ENCODE measurements at places on chromosomes 6 and 20.
A peak's percentile ranks its signal among the peaks of the same experiment; 100 is the strongest.

DNA sequence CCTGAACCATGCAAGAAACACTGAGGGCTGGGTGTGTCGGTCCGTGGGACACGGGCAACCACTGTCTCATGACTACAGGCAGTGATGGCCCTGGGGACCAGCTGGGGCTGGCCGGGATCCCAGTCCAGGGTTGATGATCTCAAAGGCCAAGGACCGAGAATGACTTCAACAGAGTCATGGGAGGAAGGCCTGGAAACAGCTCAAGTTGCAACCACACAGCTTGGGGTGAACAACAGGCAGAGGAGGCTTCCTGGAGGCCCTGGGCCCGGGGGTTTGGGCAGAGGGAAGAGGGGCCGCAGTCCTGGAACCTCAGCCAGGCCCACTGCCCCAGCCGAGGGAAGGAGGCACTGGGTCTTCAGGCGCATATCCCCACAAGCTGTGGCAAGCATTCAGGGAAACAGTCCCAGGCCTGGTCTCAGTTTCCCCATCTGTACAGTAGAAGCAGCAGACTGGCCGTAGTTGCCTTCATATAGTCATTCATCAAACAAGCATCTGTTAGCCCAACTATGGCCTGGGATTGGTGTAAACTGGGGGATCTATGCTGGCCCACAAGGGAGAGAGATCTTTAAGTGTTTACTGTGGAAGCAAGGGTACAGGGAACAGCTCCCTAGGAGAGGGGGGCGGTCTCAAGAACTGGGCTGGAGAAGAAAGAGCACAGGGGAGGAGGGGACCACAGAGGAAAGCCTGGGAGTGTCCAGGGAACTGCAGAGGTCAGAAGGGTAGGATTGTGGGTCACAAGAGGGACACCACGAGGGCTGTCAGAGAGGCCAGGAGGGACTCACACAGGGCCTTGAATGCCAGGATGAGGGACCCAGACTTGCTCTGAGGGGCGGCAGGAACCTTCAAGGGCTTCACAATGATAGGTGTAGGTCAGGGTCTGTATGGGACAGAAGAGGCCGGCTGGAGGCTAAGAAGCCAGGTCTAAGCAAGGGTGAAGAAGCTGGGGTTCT, 2.1 kb downstream of the MYL9 start:
- H3K4me1 ChIP-seq: no peaks in the 10 kb centered on the region
- DNase-seq: peak; percentile 98

- DNase-seq: peak; percentile 81
- H3K4me3 ChIP-seq: no peak overlapping the region
- no peaks in the 10 kb centered on the region for H3K27me3 ChIP-seq
- H3K27ac ChIP-seq: no peak overlapping the region
Observed at GRCh38 chr20:50464026-50464724, 46.0 kb upstream of the PTPN1 start.

GRCh38 chr20:25247000-25247517, 826 bp upstream of the PYGB start:
- H3K27ac ChIP-seq: peak overlapping the region; percentile 99
- peak; percentile 82 for DNase-seq
- H3K4me3 ChIP-seq: peak overlapping the region; percentile 92

GRCh38 chr6:134065706-134066105, 13.3 kb upstream of the SLC2A12 start:
- DNase-seq: no peak
- no peaks in the 10 kb centered on the region for H3K36me3 ChIP-seq
- H3K27ac ChIP-seq: no peak overlapping the region
- H3K4me1 ChIP-seq: no peaks in the 10 kb centered on the region
- no peaks in the 10 kb centered on the region for H3K27me3 ChIP-seq

DNA sequence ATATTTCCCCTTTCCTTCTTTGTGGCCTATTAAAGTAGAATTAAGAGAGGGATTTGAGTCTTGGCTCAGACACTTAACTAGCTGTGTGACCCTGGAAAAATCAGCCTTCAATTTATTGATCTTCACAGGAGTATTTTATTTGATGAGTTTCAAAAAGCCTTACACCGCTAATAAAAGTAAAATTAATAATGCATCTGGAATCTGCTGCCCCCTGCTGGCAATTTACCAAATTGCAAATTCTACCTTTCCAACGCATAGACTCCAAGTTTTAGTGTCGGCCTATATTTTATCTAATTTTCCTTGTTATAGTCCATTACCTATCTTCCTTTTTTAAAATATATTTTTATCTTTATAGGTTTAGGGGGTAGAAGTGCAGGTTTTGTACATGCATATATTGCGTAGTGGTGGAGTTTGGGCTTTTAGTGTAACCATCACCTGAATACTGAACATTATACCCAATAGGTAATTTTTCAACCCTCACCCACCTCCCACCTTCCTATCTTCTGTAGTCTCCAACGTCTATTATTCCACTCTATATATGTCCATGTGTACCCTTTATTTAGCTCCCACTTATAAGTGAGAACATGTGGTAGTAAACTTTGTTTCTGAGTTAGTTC, 46.3 kb downstream of the GOPC start:
- peak; percentile 57 for DNase-seq
- H3K27ac ChIP-seq: no peak overlapping the region
- H3K27me3 ChIP-seq: no peaks in the 10 kb centered on the region
- H3K4me3 ChIP-seq: no peak overlapping the region
- H3K36me3 ChIP-seq: no peaks in the 10 kb centered on the region

DNA sequence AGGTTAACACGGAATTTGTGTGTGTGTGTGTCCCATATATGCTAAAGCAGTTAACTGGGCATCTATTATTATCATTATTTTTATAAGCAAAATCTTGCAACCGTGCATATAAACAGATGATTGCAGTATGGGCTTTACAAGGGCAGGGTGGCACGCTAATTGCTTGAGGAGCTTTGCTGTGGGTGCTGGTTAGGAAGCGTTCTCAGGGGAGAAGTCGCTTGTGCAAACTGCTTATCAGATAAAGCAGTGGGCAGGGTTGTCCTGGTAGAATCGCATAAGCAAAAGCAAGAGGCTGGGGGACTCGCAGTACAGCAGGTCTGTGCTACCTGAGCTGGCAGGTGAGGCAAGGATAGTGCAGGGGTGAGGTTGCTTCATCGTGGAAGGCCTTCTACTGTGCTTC, 9.7 kb upstream of the CCN6 start:
- no peaks in the 10 kb centered on the region for H3K27me3 ChIP-seq
- no peaks in the 10 kb centered on the region for H3K36me3 ChIP-seq
- H3K4me3 ChIP-seq: no peak overlapping the region
- DNase-seq: no peak

DNA sequence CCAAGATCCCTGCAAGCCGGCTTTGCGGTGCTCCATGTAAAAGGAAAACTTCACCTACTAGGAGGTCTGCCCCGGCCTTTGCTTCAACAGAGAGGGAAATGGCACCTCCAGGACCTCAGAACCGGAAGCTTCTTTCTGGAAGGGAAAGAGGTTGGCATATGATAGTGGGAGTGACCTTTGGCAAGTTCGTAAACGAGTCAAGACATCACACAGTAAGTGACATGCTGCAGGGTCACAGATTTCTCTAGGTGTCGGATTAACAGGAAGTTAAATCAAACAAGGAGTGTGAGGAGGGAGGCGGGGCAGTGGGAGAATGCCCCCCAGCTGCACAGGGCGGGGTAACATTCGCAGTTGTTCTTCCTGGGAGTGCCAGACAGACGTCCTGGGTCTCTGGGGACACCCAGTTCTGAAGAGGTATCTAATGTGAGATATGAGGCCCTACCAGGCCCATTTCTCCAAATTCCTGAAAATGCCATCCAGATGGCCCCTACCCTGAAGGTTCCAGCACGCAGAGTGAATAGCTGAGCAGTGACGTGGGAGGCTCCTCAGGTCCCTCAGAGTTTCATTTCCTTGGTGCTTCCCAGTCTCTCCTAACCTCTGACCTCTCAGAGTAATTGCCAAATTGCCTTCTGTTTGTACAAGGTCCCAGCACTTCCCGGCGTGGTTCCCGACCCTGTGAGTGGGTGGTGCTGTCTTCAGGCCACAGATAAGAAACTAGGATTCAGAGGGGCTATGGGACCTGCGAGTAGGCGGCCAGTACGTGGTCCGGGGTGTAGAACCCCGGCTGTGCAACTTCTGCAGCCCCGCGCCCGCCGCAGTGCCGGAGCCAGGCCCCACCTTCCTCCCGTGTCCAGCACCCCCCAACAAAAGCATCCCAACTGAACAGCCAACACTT, 1.9 kb downstream of the RRBP1 start:
- H3K4me3 ChIP-seq: peak overlapping the region; percentile 79
- H3K36me3 ChIP-seq: no peaks in the 10 kb centered on the region
- DNase-seq: peak; percentile 57

GRCh38 chr6:115720900-115721299, 339.8 kb downstream of the FRK start:
- H3K36me3 ChIP-seq: no peaks in the 10 kb centered on the region
- no peaks in the 10 kb centered on the region for H3K27me3 ChIP-seq
- H3K4me1 ChIP-seq: no peaks in the 10 kb centered on the region

DNA sequence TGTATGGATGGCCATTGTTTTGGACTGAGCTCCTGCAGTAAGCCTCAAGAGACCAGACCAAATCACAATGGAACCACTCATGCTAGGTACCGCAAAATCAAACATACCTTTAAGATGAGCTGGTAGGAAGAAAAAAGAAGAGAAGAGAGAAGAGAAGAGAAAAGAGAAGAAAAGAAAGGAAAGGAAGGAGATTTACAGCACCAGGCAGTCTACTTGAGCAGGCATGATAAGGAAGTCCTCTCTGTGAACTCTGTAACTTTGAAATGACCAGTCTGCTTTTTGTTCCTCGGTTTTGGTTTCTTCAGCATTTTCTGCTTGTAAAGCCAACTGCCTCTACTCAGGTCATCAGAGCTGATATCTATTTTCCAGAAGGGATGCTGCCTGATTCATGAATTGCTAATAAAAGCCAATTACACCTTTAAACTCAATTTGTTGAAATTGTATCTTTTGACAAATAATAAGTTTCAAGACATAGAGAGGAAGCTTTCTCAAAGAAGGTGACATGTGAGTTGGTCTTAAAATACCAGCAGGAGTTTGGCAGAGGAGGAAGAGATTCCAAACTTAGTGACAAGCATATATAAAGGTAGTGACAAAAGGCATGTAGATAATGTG, 134.3 kb downstream of the UNC5CL start:
- H3K4me3 ChIP-seq: no peak overlapping the region
- H3K4me1 ChIP-seq: peaks cover 18% of the 10 kb centered on the region
- H3K27ac ChIP-seq: no peak overlapping the region
- H3K27me3 ChIP-seq: no peaks in the 10 kb centered on the region
- H3K36me3 ChIP-seq: no peaks in the 10 kb centered on the region

GRCh38 chr6:160678230-160678629, 14.2 kb upstream of the LPA start:
- peaks cover 5% of the 10 kb centered on the region for H3K4me1 ChIP-seq
- H3K27me3 ChIP-seq: no peaks in the 10 kb centered on the region
- no peak for DNase-seq

DNA sequence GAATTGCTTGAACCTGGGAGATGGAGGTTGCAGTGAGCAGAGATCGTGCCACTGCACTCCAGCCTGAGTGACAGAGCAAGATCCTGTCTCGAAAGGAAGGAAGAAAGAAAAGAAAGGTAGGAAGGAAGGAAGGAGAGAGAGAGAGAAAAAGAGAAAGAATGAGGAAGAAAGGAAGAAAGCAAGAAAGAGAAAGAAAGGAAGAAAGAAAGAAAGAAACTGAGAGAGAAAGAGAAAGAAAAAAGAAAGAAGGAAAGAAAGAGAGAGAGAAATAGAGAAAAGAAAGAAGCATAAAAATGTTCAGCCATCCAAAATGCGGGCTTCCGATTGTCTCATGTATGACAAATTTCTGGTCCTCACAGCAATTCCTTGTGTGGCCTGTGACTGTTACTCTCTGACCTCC, 22.8 kb downstream of the MUC22 start:
- no peak overlapping the region for H3K27ac ChIP-seq
- peaks cover 18% of the 10 kb centered on the region for H3K27me3 ChIP-seq
- DNase-seq: no peak
- H3K4me1 ChIP-seq: no peaks in the 10 kb centered on the region

DNA sequence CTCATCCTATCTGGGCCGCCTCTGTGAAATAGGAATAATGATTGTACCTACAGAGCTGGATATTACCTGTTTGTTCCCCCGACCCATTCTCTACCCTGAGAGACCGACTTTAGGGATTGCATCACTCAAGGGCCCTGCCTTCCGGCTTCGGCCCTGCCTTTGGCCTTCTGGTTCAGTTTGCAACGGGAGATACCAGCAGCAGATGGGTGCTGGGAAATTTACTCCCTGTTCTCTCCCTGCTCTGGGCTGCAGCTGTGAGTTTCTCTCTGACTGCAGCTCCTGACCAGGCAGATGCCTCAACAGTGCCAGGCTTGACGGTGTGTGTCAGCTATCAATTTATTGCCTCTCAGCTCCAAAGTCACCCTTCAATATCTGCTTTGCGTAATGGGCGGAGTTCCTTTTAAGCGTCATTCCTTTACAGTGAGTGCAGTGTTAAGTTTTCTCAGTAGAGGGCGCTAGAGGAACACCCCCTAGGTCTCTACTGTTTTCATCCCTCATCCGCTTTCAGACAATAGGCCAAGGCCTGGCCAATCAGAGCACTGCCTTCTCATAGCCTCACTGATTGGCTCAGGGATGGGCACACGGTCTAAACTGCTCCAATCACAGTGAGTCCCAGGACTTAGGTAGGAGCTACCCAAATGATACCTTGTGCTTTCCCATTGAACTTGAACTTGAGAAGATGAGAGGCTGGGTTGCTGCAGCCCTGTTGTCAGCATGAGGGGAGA, 30.0 kb downstream of the KCNG1 start:
- H3K4me1 ChIP-seq: no peaks in the 10 kb centered on the region
- H3K27me3 ChIP-seq: no peaks in the 10 kb centered on the region
- H3K36me3 ChIP-seq: no peaks in the 10 kb centered on the region
- H3K27ac ChIP-seq: no peak overlapping the region
- H3K4me3 ChIP-seq: no peak overlapping the region
